MCF 10A (cell line): ENCODE measurements at places on chromosomes 11 and 22. TPM values are rescaled to one million over a fixed set of nuclear protein-coding genes. Genes with fewer than 3 reads are reported as not detected.

GRCh38 chr11:2675540-2675939 lies 24.3 kb downstream of the KCNQ1OT1 start:
- DNase-seq = no peak
- no peak overlapping the region for H3K27ac ChIP-seq
- no peaks in the 10 kb centered on the region for H3K4me1 ChIP-seq
- H3K4me3 ChIP-seq = no peak overlapping the region

GRCh38 chr11:112565551-112565950 lies 304.9 kb upstream of the PLET1 start:
- no peaks in the 10 kb centered on the region for H3K36me3 ChIP-seq
- H3K27ac ChIP-seq = no peak overlapping the region
- H3K27me3 ChIP-seq = peaks cover 7% of the 10 kb centered on the region

GRCh38 chr11:114399490-114400215 lies 658 bp downstream of the C11orf71 start:
- DNase-seq = peak; percentile 80
- peaks cover 12% of the 10 kb centered on the region for H3K36me3 ChIP-seq
- peak overlapping the region; percentile 100 for H3K27ac ChIP-seq
- no peaks in the 10 kb centered on the region for H3K27me3 ChIP-seq
- peaks cover 33% of the 10 kb centered on the region for H3K4me1 ChIP-seq

- DNase-seq = peak; percentile 95
- peaks cover 26% of the 10 kb centered on the region for H3K4me1 ChIP-seq
- peak overlapping the region; percentile 81 for H3K4me3 ChIP-seq
- peaks cover 25% of the 10 kb centered on the region for H3K36me3 ChIP-seq
- H3K27me3 ChIP-seq = no peaks in the 10 kb centered on the region
- peak overlapping the region; percentile 71 for H3K27ac ChIP-seq
Measured at GRCh38 chr22:37561212-37562048, 1.1 kb downstream of the CDC42EP1 start.

GRCh38 chr11:119560961-119561360 lies 138.0 kb upstream of the THY1 start:
- peaks cover 37% of the 10 kb centered on the region for H3K27me3 ChIP-seq
- no peak overlapping the region for H3K27ac ChIP-seq
- DNase-seq = no peak
- no peak overlapping the region for H3K4me3 ChIP-seq
- H3K36me3 ChIP-seq = no peaks in the 10 kb centered on the region

DNA sequence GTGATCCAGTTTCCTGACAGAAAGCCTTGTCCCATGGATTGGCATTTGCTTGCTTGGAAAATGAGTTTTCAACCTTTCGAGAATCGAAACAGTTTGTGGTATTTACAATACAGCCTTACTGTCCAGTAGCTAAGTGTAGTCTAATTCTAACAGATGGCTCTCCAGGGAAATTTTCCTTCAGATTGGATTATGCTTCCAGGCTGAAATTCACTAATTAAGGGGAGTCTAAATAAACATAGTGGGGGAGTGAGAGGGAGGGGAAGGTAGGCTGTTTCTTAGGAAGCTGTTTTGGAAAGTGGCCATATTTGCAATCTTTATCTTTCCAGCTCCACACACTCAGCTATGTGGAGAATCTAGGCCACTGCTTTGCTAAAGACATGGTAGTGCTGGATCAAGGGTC lies 81.3 kb downstream of the SYT9 start:
- no peaks in the 10 kb centered on the region for H3K4me1 ChIP-seq
- no peak overlapping the region for H3K27ac ChIP-seq
- H3K36me3 ChIP-seq = no peaks in the 10 kb centered on the region
- peaks cover 36% of the 10 kb centered on the region for H3K27me3 ChIP-seq
- no peak overlapping the region for H3K4me3 ChIP-seq

DNA sequence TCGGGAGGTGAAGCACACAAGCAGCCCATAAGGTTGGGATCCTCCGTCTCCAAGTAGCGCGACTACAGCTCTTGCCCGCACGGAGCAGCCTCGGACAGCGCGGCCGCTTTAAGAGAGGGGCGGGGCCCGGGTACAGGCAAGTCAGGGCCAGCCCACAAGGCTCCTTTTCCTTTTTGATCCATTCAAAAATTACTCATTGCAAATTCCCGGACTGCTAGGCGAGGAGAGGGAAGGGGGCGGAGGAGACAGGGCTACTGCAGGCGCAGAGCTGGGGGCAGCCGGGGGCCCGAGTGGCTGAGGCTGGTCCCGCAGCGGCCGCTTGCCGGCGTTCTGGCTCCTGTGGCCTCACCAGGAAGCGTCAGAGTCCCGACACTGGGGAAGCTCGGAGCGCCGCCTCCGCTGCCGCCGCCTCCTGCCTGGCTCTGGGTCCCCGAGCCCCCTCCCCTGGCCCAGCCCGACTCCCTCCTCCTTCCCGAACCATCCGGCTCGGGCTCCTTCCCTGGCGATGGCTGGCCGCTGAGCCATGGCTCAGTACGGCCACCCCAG lies at the start of gene UBASH3B:
UBASH3B (plus strand) TSS at position 196 of the 546 bp plus-strand sequence; CDS start at position 524, 328 bp downstream.
- DNase-seq = peak; percentile 90
- peak within 1 kb of the TSS; percentile 64 for H3K27ac ChIP-seq
- H3K36me3 ChIP-seq = no peaks in the 10 kb centered on the region
- H3K4me3 ChIP-seq = peak within 1 kb of the TSS; percentile 77
- H3K4me1 ChIP-seq = peaks cover 5% of the 10 kb centered on the region

DNA sequence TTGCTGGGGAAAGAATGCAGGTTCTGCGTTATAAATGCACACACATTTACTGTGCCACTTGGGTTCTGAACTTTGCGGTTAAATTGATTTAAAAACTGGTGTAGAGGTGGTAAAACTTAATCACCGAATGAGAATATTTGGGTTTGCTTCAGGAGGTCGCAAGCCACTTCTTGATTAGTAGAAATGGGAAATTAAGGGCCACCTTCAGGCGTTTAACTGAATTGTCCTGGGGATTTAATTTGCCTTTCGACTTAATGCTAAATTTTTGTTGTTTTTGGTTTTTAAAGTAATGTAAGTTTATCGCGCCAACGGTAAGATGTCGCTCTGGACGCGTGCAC lies 459 bp upstream of the NCR3LG1 start:
- peak overlapping the region; percentile 75 for H3K4me3 ChIP-seq
- peaks cover 4% of the 10 kb centered on the region for H3K36me3 ChIP-seq
- peaks cover 5% of the 10 kb centered on the region for H3K4me1 ChIP-seq
- no peak for DNase-seq
- no peaks in the 10 kb centered on the region for H3K27me3 ChIP-seq

Gene ANGPTL5
- not detected in 2 replicates for total RNA-seq

Gene JRKL
- 11.5 and 16.3 TPM in 2 replicates for total RNA-seq

Gene BACE1
- 15.8 and 18.1 TPM in 2 replicates for total RNA-seq
